NCI-H2171 treated with DMSO at 0.1 percent for 48 hours (cell line): ENCODE measurements at places on chromosomes 16 and 17.

GRCh38 chr16:31880322-31880979 lies 6.8 kb downstream of the ZNF267 start:
- peak; percentile 18 for DNase-seq

- no peak for DNase-seq
Measured at GRCh38 chr17:18008496-18009268, 30.3 kb downstream of the ATPAF2 start.

- DNase-seq: no peak
Measured at GRCh38 chr16:630249-630814, 453 bp upstream of the WFIKKN1 start.

GRCh38 chr16:2803545-2804195 lies 5.4 kb downstream of the PRSS41 start:
- no peak for DNase-seq

- no peak for DNase-seq
Measured at GRCh38 chr17:33511670-33512069, 218.6 kb upstream of the ASIC2 start.
